ENCODE measurements at places on chromosomes 3 and 15. TPM values are rescaled to one million over a fixed set of nuclear protein-coding genes. Genes with fewer than 3 reads are reported as not detected.

MCTP2 gene
- total RNA-seq, result 2.1 TPM

SLC22A14 gene
- total RNA-seq, result under 0.01 TPM

CYP1A2 gene
- total RNA-seq, result not detected

ARPIN gene
- total RNA-seq, result 13.0 TPM

CEMIP gene
- total RNA-seq, result 0.52 TPM

GOLGA6D gene
- under 0.01 TPM for total RNA-seq

SEC22C gene
- total RNA-seq, result 21.4 TPM

ILDR1 gene
- not detected for total RNA-seq

DZIP1L gene
- 13.6 TPM for total RNA-seq

NUP210 gene
- total RNA-seq, result 3.7 TPM

SPSB4 gene
- total RNA-seq, result 12.0 TPM

NAALADL2 gene
- total RNA-seq, result 17.7 TPM

CNTN3 gene
- 3.7 TPM for total RNA-seq

CORO2B gene
- total RNA-seq, result 1.0 TPM

LMOD3 gene
- total RNA-seq, result 31.8 TPM

NCBP2 gene
- 30.8 TPM for total RNA-seq

DLL4 gene
- 11.5 TPM for total RNA-seq

IQCH gene
- total RNA-seq, result 3.1 TPM

SCAMP5 gene
- total RNA-seq, result 1.6 TPM

GMPPB gene
- total RNA-seq, result 9.9 TPM

UNC45A gene
- 30.3 TPM for total RNA-seq

PAQR5 gene
- total RNA-seq, result under 0.01 TPM

RASGRP1 gene
- 0.52 TPM for total RNA-seq

RYR3 gene
- total RNA-seq, result 50.6 TPM

CAMP gene
- not detected for total RNA-seq

THRB gene
- 3.1 TPM for total RNA-seq

TPRG1 gene
- total RNA-seq, result 6.8 TPM

WDR72 gene
- total RNA-seq, result under 0.01 TPM

KNL1 gene
- 6.3 TPM for total RNA-seq

CERS3 gene
- 0.52 TPM for total RNA-seq

FILIP1L gene
- total RNA-seq, result 29.2 TPM

KCNH8 gene
- under 0.01 TPM for total RNA-seq

MEX3B gene
- total RNA-seq, result 11.0 TPM

SCAANT1 gene
- total RNA-seq, result not detected

DUSP7 gene
- 5.2 TPM for total RNA-seq

EPM2AIP1 gene
- 22.4 TPM for total RNA-seq

ZNF860 gene
- under 0.01 TPM for total RNA-seq

INKA1 gene
- total RNA-seq, result 11.5 TPM

OSTN gene
- 6.8 TPM for total RNA-seq

GALNT15 gene
- total RNA-seq, result 3.7 TPM

Measured in skeletal muscle tissue (tissue), 5 donors.